ENCODE measurements at places on chromosomes 11 and 22. TPM values are rescaled to one million over a fixed set of nuclear protein-coding genes. Genes with fewer than 3 reads are reported as not detected.
A peak's percentile ranks its signal among the peaks of the same experiment; 100 is the strongest.

The BATF2 gene
- 0.72 TPM for total RNA-seq

DNA sequence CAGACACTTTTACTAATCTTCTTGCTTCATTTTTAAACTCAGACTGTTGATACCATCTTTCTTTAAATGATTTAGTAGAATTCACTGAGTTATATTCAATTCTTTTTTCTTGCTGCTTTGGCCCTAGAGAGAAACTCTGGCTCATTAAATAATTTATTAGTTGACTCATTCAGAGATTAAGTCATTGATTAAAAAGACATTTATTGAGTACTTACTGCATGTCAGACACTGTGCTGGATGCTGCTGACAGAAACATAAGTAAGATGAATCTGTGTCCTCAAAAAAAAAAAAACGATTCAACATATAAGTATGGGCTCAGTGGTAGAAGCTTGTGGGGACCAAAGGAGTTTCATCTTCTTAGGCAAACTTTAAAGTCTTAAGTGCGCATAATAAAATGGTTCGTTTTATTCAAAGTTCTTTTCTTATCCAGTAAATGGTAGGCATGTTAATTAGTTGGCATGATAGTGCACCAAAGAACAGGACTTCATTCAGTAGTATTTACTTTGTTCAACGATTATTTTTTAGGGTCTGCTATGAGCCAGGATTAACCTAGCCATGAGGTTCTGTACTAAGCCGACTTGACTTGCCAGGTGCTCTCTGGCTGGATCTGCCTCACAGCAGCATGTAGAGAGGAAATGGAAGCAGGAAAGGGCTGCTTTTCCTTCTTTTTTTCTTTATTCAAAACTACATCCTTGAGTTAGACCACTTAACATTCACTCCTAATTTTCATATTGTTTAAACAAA lies 281.0 kb upstream of the CTSC start:
- no peaks in the 10 kb centered on the region for H3K36me3 ChIP-seq
- H3K4me1 ChIP-seq: no peaks in the 10 kb centered on the region
- no peaks in the 10 kb centered on the region for H3K27me3 ChIP-seq
- DNase-seq: no peak
- H3K4me3 ChIP-seq: no peak overlapping the region

DNA sequence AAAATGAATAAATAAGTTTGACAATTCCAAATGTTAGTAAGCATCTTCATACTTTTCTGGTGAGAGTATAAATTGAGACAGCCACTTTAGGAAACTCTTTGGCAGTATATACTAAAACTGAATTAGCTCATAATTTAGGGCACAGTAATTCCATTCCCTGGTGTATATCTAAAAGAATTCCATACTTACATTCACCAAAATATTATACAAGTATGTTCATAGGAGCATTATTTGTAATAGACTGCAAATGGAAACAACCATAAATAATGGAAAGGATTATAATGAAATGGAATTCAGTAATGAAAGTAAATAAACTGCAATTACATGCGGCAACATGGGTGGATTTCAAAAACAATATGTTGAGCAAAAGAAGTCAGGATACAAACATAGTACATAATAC lies 315.8 kb upstream of the LRRC4C start:
- H3K27me3 ChIP-seq: no peaks in the 10 kb centered on the region
- no peak for DNase-seq
- no peak overlapping the region for H3K27ac ChIP-seq
- H3K4me3 ChIP-seq: no peak overlapping the region

The MTMR2 gene
- total RNA-seq: 59.0 TPM

GRCh38 chr22:43148581-43148980 lies 2.8 kb upstream of the TSPO start:
- no peaks in the 10 kb centered on the region for H3K36me3 ChIP-seq
- no peak overlapping the region for H3K4me3 ChIP-seq
- DNase-seq: no peak
- H3K4me1 ChIP-seq: no peaks in the 10 kb centered on the region
- no peaks in the 10 kb centered on the region for H3K27me3 ChIP-seq
- no peak overlapping the region for H3K27ac ChIP-seq

The MARK2 gene
- 45.7 TPM for total RNA-seq

GRCh38 chr22:42461511-42461910 lies 29.3 kb upstream of the NFAM1 start:
- H3K4me1 ChIP-seq: peaks cover 7% of the 10 kb centered on the region
- peaks cover 7% of the 10 kb centered on the region for H3K36me3 ChIP-seq
- no peaks in the 10 kb centered on the region for H3K27me3 ChIP-seq
- H3K4me3 ChIP-seq: no peak overlapping the region
- DNase-seq: peak; percentile 69
- no peak overlapping the region for H3K27ac ChIP-seq

GRCh38 chr11:3153291-3153861 lies 11.7 kb downstream of the OSBPL5 start:
- no peak overlapping the region for H3K27ac ChIP-seq
- H3K4me1 ChIP-seq: no peaks in the 10 kb centered on the region
- H3K36me3 ChIP-seq: peaks cover 4% of the 10 kb centered on the region
- H3K4me3 ChIP-seq: no peak overlapping the region

- H3K4me1 ChIP-seq: no peaks in the 10 kb centered on the region
- H3K4me3 ChIP-seq: no peak overlapping the region
- H3K27ac ChIP-seq: no peak overlapping the region
- DNase-seq: no peak
- no peaks in the 10 kb centered on the region for H3K27me3 ChIP-seq
These were observed 239.8 kb upstream of the ARHGAP20 start for GRCh38 chr11:110951950-110952503.

DNA sequence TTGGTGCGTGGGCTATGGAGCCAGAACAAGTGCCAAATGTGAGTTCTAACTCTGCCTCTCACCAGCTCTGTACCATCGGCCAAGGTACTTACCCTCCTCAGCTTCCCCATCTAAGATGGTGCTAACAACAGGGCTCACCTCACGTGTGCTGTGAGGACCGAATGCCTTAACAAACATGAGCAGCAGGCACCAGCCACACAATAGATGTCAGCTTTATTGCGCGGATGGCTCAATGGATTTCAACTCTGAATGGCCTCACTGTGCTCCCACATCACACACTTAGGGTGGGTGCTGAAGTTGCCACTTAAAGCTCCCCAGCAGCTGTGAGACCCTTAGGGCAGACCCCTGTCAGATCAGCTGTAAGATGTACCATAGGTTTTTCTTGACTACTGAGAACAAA lies 24.1 kb downstream of the RELT start:
- H3K36me3 ChIP-seq: no peaks in the 10 kb centered on the region
- H3K27ac ChIP-seq: no peak overlapping the region
- H3K4me3 ChIP-seq: no peak overlapping the region
- no peaks in the 10 kb centered on the region for H3K4me1 ChIP-seq

GRCh38 chr11:7495882-7496551 lies 10.7 kb downstream of the OLFML1 start:
- no peak overlapping the region for H3K4me3 ChIP-seq
- no peak for DNase-seq
- no peaks in the 10 kb centered on the region for H3K27me3 ChIP-seq
- H3K36me3 ChIP-seq: no peaks in the 10 kb centered on the region
- no peaks in the 10 kb centered on the region for H3K4me1 ChIP-seq

GRCh38 chr22:22026157-22026831 lies 43.7 kb upstream of the TOP3B start:
- no peaks in the 10 kb centered on the region for H3K4me1 ChIP-seq
- no peaks in the 10 kb centered on the region for H3K36me3 ChIP-seq
- no peak overlapping the region for H3K4me3 ChIP-seq
